ENCODE measurements at places on chromosomes 16 and 17.

GRCh38 chr16:88063211-88063773, 112.1 kb downstream of the BANP start:
- no peak for DNase-seq

- DNase-seq: no peak
Measured at GRCh38 chr16:88366704-88367047, 16.1 kb upstream of the ZNF469 start.

DNA sequence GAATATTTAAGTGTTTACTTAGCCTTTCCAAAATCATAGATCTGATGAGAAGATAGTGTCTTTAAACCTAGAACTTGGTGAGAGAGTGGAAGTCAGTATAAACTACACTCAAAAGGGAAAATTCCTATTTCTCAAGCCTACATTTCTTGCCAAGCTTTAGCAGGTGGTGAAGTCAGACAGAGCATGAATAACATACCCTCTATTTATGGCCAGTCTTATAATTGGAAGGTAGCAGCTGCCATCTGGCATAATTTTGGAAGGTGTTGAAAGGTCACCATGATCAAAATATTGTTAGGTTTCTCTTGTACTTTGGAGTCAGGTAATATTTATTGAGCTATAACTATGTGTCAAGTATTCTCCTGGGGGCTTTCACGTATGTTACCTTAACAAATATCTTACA, 729.3 kb upstream of the KIF2B start:
- DNase-seq: no peak

- no peak for DNase-seq
Measured at GRCh38 chr17:50918933-50919296, 52.8 kb upstream of the TOB1 start.

GRCh38 chr17:57293077-57293476, 36.8 kb downstream of the MSI2 start:
- DNase-seq: no peak

DNA sequence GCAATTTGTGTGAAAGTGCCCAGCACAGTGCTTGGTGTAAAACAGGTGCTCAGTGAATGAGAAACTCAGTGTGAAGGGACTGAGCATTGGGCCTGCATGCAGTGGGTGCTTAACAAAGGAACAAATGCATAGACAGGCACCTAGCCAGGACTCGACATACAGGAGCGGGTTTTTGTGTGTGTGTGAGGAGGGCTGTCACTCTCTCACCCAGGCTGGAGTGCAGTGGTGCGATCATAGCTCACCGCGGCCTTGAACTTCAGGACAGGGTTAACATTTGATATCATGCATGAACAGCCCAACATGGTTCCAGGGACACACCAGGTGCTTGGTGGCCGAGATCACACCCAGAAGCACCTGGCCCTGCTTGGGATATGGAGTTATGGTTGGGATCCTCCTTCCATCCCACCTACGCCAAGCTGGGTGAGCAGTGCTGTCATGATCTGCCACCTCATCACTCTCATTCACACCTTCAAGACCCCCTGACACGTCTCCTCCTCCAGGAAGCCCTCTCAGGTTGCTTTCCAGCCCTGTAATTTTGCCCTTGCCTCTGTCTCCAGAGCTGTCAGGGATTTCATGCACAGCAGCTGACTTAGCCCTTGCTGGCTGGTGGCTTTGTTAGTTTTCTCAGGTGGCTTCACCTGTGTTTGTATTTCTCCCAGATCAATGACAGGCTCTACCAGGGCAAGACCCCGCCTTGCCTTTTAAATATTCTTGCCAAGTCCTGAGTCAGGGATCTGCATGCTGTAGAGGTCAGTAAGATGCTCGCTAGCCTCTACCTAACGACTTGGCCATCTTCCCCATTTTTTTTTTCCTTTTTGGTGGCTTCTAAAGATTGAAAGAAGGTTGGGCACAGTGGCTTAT, 66.4 kb downstream of the OR1D5 start:
- DNase-seq: no peak

DNA sequence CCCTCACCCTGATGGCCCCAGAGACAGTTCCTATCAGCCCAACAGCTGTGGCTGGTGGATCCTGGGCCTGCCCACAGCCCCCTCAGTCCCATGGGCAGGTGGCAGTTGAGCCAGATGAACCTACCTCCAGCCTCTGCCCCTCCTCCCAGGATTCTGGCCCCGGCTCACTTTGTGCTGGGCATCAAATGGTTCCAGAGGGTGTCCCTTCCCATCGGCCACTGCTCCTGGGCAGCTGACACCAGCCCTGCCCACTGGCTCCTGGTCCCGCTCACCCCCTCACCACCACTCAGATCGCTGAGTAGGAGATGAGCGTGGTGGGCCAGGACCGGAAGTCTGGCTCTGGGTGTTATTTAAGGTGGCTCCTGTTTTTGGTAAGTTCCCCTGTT, 2.0 kb downstream of the TTYH2 start:
- no peak for DNase-seq

- DNase-seq: no peak
Measured at GRCh38 chr17:65278820-65279184, 141.6 kb downstream of the RGS9 start.

DNA sequence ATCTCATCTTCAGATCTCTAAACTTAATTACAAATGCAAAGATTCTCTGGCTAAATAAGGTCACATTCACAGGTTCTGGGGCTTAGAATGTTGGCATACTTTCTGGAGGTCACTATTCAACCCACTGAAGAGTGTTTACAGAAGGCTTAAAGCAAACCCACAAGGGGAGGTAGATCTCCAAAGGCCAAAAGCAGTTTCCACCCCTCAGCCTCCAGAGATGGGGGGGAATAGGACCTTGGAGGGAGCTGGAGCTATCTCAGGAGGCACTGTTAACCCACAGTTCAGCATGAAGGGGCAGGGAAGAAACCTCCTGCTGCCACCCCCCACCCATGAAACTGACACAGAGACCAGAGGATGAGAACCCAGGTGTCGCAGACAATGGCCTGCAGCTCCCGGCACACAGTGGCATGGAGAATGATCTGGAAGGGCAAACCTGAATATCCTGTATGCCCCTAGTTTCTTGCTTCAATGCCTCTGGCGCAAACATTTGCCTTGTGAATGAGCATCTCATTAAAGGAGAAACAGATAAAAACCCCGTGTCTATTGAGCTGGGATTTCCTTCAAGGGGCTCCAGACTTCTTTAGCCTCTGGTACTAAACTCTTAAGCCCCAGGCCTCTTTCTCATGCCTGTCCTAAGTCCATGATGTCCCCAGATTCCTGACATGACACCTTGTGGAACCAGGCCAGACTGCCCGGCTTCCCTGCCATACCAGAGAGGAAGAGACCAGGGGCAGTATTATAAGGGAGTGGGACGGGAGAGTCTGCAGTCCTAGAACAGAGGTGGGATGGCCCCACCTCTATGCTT, 103.1 kb upstream of the CDH5 start:
- DNase-seq: no peak

DNA sequence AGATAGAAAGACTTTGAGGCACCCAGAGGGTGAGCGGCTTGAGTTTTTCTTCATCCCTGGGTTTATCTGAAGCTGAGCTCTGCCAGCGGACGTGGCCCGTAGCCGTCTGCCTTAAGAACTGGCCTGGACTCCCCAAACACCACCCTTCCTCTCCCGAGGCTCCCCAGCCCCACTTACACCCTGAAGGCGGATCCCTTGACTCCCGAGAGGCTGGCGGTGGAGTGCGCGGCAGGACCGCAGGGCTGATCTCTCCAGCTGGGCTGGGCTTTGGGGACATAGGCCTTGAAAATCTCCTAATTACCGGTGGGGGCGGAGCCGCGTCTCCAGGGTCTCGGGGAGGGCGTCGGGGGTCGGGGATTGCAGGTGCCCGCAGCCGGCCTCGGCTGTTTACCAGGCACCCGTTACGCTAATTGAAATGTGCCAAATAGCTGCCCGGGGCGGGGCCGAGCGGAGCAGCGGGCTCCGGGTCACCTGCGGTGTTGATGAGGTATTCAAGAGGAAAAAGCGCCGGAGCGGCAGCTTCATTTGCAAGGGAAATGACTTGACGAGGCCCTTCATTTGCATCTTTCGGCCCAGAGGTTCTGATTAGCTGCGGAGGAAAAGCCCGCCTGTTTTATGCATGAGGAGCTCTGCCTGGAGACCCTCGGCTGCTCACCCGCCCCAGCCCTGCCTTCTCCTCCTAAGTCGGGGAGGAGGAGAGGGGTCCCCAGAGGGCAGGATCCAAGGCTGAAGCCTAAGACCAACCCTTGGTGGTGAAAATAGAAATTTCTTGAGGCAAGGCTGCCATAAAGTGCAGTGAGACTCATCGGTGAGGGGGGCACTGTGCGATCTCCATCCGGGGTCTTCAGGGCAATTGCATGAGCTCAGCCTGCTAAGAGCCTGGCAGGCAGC, 100.7 kb downstream of the MGAT5B start:
- DNase-seq: no peak

- no peak for DNase-seq
Measured at GRCh38 chr17:79794659-79795511, 2.0 kb downstream of the CBX8 start.

- DNase-seq: no peak
Measured at GRCh38 chr17:29980261-29980660, 38.8 kb downstream of the EFCAB5 start.

GRCh38 chr17:1906662-1907101, 76.9 kb downstream of the RPA1 start:
- DNase-seq: no peak

DNA sequence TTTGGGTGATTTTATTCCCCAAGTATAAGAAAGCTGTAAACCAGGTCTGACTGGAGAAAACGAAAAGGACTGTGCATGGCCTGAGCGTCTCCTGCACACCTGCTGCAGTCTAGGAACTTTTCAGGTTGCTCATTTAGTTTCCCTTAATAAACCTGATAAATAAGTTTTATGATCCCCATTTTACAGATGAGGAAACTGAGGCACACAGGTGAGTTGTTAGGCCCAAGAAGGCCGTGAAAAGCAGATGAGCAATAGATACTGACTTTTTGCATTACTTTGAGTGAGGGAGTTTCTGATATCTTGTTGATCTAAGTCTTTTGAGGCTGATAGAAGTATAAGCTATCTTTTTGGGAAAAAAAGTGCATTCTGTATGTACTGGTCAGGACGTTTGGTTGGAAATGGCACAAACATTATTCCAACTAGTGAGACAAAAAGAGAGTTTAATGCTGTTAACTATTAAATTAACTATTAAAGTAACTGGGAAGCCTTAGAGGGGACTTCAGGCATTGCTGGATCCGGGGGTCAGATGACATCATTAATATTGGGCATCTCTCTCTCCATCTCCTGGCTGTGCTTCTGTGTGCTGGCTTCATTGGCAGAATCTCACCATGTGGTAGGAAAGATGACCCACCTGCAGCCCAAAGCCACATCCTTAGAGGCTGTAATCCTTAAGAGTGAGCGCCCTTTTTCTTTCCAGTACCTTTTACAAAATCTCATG, 163.4 kb downstream of the CMIP start:
- DNase-seq: no peak

DNA sequence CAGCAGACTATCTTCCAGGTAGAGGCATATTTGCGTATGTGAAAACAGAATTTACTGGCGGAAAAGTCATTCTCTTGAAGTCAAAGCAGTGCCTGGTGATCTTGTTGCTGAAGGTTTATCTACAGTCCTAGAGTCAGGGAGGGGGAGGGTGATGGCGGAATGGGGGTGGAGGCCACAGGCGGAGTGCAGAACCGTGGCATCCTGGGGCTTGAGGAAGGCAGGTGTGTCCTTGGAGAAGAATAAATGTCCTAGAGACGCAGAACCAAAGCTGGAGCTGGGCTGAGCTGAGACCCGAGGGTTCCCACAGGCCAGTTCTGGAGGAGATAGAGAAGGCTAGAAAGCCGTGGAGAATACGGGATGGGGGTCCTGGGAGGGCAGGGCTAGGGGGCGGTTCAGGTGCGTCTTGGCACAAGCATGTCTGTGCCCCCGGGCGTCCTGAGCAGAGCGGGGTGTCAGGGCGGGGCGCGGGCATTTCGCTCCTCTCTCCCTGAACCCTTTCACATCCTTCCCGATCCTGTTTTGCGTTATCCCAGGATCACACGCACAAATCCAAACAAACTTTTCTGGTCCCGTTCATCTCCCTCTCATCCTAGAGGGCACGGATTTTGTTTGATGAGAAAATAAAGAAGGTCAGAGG, 76.9 kb upstream of the CREBBP start:
- DNase-seq: no peak

GRCh38 chr17:58741121-58741625, 14.5 kb upstream of the PPM1E start:
- DNase-seq: no peak

GRCh38 chr16:68711421-68712139, 25.5 kb upstream of the CDH1 start:
- no peak for DNase-seq

- no peak for DNase-seq
Measured at GRCh38 chr16:29819506-29819905, 756 bp upstream of the MVP start.

- no peak for DNase-seq
Measured at GRCh38 chr17:55228683-55229192, 36.0 kb upstream of the HLF start.

DNA sequence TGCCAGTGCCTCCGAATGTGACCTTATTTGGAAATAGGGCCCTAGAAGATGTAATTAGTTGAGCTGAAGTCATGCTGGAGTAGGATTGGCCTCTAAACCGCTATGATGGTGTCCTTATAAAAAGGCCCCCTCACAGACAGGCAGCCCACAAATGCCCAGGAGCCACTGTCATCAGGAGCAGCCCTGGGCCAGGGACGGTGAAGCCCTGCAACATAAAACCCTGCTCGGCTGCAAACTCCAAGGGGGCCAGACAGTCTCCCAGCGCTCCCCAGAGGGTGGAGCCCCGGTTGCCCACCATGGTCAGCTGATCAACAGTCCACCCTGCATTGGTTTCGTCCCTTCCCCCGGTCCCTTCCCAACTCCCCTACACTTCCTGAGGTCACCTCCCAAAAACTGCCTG, 351.7 kb downstream of the FOXL1 start:
- DNase-seq: no peak

DNA sequence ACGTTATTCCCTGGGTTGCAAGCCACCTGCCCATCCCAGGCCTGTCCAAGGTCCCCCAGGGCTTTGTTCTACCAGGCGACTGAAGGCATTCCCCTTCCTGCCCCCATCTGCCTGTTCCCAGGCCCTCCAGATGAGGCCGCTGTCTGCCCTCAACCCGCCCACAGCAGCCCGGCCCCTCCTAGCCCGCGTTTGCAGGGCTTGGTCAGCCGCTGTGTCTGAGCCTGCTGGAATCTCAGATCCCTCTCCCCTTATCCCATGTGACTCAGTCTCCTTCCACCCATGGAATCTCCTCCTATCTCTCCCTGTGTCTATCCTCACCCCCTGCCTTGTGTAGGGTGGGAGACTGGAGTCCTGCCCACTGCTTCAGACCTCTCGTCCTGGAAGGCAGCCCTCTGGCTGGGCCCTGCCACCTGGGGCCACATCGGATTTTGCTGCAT, 186.0 kb upstream of the TNRC6C start:
- peak; percentile 36 for DNase-seq

GRCh38 chr17:32350666-32351418, 885 bp downstream of the ZNF207 start:
- DNase-seq: no peak

GRCh38 chr17:17760350-17760749, 76.4 kb downstream of the SREBF1 start:
- DNase-seq: no peak

Measured in stimulated activated CD8-positive, alpha-beta memory T cell treated with anti-CD3 and anti-CD28 coated beads, Interleukin-4, amount 100 ng/mL, for 4 hours (primary cell).